ENCODE measurements at places on chromosomes 11 and 22.

- peak; percentile 22 for DNase-seq
Observed at GRCh38 chr11:12235553-12235946, 125.2 kb downstream of the MICAL2 start.

- DNase-seq: no peak
Observed at GRCh38 chr11:2378527-2379210, 1.6 kb downstream of the CD81 start.

- no peak for DNase-seq
Observed at GRCh38 chr11:67375320-67376055, 2.1 kb upstream of the CLCF1 start.

- peak; percentile 17 for DNase-seq
Observed at GRCh38 chr11:118295815-118296454, 8.6 kb upstream of the CD3E start.

GRCh38 chr22:48342016-48342415, 1485.7 kb downstream of the BRD1 start:
- DNase-seq: no peak

DNA sequence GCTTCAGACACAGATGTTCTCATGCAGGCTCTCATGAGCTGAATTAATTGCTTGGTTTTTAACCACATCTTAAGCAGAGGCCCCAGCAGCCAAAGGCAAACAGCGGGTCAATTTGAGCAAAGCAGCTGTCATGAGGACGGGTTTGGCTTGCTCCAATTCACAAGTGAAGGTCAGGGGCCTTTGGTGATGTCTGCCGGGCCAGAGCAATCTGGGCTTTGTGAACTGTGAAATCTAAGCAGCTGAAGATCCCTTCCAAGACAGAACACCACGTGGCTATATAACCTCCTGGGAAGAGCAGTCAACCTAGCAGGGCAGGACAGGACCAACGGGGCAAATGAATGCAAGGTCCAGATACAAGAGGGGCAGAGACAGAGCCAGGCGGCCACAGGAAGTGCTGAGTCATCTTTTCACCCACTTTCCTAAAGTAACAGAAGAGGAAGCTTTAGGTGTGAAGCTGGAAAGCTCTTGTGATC, 187.3 kb upstream of the B3GAT1 start:
- DNase-seq: no peak

DNA sequence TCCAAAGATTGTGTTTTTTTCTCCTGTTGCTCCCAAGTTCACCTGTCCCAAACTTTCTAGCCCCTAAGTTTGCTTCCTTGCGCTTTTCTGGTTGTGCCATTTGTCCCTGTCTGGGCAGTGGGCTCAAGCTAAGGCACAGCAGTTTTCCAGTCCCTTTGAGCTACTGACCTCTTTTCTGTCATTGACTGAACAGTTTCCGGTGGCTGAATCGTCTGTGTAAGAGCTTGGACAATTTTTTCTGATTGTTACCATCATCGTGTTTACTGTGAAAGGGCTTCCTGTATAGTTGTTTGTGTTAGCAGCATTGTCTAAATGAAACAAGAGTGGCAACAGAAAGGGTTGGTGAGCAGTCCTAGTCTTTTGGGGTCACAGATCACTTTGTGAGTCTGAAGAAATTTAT, 49.8 kb downstream of the BMAL1 start:
- DNase-seq: no peak

DNA sequence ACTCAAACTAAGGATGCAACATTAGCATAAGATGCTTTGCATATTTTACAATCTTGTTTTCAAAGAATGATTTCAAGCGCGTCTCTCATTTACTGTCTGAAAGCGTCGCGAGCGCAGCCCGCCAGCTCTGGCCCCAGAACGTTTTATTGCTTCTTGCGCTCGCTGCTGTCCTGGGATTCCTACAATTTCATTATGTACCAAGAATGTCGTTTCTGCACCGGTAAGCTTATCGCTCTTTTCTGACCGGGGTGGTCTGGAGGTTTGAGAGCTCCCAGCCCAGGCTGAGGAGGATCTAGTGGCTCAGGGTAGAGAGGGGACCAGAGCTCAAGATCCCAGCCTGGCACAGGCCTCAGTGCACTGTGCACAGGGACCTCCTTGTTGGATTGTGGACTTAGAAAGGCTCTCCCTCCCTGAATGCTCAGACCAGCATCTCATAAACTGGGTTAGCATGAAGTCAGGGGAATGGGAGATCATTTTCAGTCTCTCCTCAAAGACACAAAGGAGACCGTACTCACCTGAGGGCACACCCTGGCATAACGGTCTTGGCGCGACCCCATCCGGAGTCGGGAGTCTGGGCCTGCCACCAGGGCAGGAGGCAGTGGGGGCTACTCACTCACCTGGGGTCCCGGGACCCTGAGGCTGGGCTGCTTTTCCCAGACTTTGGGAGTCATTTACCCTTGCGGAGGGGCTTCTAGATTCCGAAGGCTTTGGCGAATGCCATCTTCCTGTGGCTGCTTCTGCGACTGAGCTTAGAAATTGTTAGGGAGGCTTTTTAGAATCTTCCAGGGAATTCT, 817.4 kb downstream of the BRD1 start:
- no peak for DNase-seq

DNA sequence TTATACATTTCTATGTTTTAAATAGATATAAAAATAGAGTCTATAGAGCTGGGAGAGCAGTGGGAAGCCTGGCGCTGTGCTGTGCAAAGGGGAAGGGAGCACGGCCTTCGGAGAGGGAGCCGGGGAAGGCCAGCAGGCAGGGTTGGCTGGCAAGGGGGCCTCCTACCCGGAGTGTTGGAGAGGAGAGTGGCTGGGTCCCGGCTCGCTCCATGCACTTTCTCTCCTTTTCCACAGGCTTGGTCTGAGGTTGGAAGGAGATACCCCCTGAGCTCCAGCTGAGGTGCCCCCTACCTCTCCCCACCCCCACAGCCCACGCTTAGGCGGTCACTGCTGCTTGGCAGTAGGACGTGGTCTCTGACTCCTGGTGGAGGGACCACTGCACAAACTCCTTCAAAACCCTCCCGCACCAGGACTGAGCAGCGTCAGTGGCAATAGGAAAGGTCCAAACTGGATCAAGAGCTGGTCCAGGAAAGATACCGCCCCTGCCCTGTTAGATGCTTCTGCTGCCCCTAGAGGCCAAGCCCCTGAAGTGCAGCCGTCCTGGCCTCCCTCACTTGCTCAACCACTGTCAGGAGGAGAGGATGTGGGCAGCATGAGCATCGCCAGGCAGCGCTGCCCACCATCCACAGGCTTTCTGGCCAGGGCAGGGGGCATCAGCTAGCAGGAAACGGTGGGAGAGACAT, 52.9 kb downstream of the SYT13 start:
- DNase-seq: peak; percentile 46

DNA sequence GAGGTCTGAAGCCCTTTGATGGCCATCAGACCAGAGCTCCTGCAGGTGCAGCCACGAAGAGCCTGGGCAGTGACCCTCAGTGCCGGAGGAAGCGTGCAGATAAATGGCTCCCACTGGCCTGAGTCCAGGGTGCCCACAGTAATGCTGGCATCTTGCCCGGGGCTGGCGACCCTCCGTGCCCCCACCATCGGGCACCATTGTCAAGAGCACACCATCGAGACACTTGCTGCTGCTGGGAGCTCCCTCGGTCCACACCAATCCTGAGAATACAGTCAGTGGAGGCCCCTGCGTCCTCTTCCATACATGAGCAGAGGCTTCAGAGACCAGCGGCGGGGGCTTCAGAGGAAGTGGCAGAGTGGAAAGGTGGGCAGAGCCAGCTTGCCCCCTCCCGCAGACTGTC, 1448.3 kb downstream of the BRD1 start:
- no peak for DNase-seq

DNA sequence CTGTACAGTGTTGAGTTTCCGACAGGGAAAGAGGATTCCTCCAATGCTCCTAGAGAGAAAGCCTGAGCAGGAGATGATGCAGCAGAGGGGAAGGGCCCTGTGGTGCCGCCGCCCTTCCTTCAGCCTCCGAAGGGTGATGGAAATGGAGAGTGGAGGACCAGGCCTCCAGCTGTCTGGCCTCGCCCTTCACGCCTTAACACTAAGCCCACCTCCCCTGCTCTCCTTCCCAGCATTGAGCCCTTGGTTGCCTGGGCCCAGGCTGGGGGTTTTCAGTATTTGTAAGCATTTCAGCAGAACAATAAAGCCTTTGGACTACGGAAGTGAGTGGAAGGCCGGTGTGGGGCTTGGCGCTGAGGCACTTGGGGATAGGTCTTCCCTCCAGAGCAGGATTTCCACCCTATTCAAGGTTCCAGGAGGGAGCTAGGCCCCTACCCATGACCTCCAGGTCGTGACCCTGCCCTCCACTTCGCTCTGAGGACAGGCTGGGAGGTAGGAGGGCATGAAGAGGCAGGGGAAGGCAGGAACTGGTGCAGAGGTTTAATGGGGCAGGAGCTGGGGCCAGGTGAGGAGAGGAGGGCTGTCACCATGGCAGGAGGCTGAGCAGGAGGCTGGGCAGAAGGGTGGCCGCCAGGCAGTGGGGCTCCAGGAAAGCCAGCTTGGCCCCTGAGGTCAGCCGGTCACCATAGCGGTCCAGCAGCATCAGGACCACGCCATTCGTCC, 21.6 kb downstream of the TREH start:
- no peak for DNase-seq

- DNase-seq: no peak
Observed at GRCh38 chr11:2128130-2128510, 11.1 kb downstream of the IGF2 start.

DNA sequence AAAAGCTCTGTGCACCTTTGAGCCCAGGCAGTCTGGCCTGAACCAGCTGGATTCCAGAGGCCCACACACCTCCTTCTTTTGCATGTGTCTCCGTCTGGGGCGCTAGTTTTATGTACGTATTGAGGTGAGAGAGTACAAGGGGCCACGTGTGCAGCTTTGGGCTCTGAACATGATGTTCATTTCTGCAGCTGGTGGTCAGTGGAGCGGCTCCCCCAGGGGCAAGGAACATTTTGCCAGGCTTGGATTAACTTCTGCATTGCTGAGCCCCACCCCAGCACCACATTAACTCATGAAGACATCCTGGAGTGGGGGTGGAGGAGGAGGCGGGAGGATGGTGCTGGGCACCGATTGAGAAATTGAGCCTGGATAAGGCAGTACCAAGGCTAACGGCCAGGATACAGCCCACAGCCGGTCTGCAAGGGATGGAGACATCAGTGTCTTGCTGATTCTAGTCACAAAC, 13.8 kb downstream of the USP2 start:
- DNase-seq: no peak

DNA sequence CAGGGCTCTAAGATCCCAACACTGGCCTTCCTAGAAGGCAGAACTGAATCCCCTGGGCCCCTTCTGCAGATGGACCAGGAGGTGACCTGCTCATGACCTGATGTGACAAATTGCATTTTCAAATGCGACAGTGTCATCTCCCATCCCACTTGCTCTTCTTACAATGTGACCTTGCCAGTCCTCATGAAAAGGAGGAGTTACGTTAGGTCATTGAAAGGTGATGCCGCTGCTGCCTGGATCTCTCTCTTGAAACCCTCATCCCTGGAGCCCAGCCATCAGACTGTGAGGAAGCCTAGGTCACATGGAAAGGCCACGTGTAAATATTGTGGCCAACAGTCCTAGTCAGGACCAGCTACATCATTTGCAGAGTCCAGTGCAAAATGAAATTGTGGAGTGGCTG, 5.7 kb upstream of the C1QTNF4 start:
- DNase-seq: no peak

- no peak for DNase-seq
Observed at GRCh38 chr11:36121054-36121453, 168.2 kb downstream of the COMMD9 start.

DNA sequence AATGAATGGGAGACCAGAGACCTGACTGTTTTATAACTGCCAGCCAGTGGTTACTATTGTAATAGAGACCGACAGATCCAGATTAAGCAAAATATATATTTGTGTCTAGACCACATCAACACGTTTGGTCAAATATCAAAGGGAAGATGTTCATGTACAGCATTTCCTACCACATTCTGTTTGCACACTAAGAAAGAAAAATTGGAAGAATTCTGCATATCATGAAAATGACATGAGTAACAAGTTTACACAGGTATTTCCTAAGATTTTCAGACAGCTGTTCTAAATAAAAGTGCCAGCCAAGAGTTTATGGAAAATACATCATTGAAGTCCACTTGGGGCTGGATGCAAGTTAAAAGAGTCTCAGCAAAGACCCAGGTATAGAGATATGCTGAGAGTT, 145.5 kb upstream of the ANO3 start:
- DNase-seq: no peak

GRCh38 chr11:113022262-113022661, 61.0 kb downstream of the NCAM1 start:
- DNase-seq: no peak

DNA sequence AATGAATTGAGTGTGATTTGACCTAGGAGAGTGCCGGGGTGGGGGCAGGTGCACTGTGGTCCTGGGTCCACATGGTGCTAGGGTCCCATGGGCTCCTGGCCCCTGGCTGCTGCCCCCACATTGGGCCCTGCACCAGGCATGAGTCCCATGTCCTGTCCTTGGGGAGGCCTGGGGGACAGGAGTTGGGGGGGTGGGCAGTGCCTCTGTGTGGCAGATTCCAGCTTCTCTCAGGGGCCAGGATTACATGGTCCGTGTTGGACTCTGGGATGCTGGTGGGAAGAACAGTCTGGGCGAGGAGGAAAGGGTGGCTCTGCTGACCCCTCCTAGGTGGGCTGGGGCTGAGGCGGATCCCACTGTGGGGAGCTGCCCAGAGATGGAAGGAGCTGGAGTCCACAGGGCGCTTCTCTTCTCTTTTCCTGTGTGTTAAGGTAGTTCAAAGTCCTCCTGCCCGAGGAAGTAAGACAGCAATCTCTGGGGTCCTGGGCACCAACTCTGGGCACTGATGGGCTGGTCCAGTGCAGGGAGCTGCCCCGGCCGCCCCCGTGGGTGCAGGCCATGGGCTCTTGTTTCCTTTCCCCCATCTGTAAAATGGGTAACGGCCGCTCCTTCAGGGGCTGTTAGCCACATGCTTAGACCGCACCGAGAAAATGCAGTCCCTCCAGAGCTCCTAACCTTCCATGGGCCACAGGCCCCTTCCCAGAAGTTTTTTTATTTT, 19.8 kb downstream of the KCNQ1 start:
- DNase-seq: no peak

GRCh38 chr11:69891421-69892236, 72.4 kb upstream of the FGF3 start:
- no peak for DNase-seq

- DNase-seq: no peak
Observed at GRCh38 chr11:847876-848275, 5.2 kb downstream of the TSPAN4 start.

- peak; percentile 85 for DNase-seq
Observed at GRCh38 chr11:65496304-65497140, 2.3 kb upstream of the MALAT1 start.

- DNase-seq: no peak
Observed at GRCh38 chr11:118791961-118792569, 1.1 kb upstream of the DDX6 start.

DNA sequence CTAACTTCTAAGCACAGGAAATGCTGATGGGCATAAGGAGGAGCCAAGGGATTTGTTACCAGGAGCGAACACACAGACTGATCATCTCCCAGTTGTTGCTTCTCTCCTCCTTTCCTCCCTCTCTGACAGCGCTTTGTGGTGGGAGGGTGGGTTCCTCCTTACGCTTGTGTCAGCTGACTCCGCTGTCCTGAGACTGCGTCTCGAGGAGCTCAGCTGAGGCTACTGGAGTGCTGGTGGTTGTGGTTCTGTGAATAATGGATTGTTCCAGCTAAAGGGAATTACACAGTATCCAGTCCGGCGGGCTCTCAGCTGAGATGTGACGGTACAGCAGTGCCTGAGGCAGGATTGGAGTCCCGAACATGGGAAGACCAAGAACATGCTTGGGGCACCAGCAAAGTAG, 113.4 kb downstream of the CTNND1 start:
- no peak for DNase-seq

- DNase-seq: no peak
Observed at GRCh38 chr11:78094250-78094649, 14.6 kb upstream of the NDUFC2 start.

- DNase-seq: no peak
Observed at GRCh38 chr22:47115518-47115890, 353.1 kb downstream of the TBC1D22A start.

Measured in hematopoietic multipotent progenitor cell treated with erythropoietin and hydrocortisone succinate and interleukin-3 and kit ligand, for 17 days (in vitro differentiated cells).